ENCODE measurements at places on chromosomes 3 and 15.

- H3K4me3 ChIP-seq = no peak overlapping the region
- no peaks in the 10 kb centered on the region for H3K4me1 ChIP-seq
- H3K36me3 ChIP-seq = no peaks in the 10 kb centered on the region
- DNase-seq = no peak
- H3K27me3 ChIP-seq = no peaks in the 10 kb centered on the region
Observed at GRCh38 chr3:95235916-95236315, 1173.1 kb downstream of the NSUN3 start.

DNA sequence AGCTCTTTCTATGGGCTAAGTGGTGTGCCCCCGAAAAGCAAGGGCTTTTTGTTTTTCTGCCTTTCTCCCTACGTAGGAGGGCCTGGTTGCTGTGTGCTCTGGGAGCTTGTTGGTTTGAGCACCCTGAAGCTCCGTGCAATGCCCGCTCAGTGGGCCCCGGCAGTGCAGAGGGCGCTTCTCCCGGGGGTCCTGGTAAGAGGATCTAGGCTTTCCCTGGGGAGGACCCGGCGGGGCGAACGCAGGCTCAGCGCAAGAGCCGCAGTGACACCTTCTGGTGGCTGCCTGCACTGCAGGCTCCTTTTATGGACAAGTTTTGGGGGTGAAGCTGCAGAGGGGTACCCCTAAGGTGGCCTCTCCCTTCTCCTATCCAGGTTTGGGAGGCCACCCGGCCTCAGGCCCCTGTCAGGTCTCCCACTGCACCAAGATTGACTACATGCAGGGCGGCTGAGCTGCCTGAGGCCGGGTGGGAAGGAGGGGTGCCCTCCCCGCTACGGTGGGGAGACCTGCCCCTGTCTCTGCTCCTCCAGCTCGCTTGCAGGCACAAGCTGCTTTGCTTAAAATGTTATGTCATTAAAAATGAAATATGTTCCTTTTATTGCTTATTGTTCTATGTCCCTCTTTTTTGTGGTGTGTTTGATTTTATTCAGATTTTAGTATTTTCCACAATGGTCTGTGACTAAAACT is 387.9 kb downstream of the GABRG3 start:
- H3K27ac ChIP-seq = no peak overlapping the region
- no peaks in the 10 kb centered on the region for H3K4me1 ChIP-seq
- no peak for DNase-seq

DNA sequence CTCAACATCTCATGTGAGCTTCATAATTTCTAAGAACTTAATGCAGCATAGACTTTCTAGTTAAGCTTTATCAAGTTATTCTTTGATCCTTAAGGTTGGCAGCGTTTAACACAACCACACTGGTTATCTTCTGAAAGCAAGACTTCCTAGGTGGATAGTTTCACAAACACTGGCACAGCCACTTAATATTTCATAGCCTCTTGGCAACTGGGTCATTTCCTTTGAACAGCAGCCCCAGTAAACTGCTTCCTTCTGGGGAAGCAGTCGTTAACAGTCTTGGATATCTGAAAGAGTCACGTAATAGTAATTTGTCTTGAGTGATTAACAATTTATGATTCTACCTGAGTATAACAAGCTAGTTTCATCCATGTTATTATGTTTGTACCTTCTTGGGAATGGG is 45.9 kb upstream of the ABHD10 start:
- no peak overlapping the region for H3K27ac ChIP-seq
- H3K4me3 ChIP-seq = no peak overlapping the region
- no peaks in the 10 kb centered on the region for H3K4me1 ChIP-seq
- H3K27me3 ChIP-seq = no peaks in the 10 kb centered on the region

- H3K36me3 ChIP-seq = no peaks in the 10 kb centered on the region
- peaks cover 2% of the 10 kb centered on the region for H3K27me3 ChIP-seq
- no peaks in the 10 kb centered on the region for H3K4me1 ChIP-seq
- no peak overlapping the region for H3K4me3 ChIP-seq
- no peak for DNase-seq
Observed at GRCh38 chr3:127152684-127153505, 40.0 kb upstream of the PRR23E start.

All from liver (tissue), 10 donors.